RKO (cell line): ENCODE measurements at places on chromosomes 6 and 20.

- DNase-seq = no peak
Observed at GRCh38 chr6:56652994-56653393, 10.3 kb upstream of the DST start.

GRCh38 chr6:108779536-108780275, 68.5 kb upstream of the ARMC2 start:
- DNase-seq = no peak

GRCh38 chr6:36912586-36912985, 26.8 kb downstream of the C6orf89 start:
- no peak for DNase-seq

DNA sequence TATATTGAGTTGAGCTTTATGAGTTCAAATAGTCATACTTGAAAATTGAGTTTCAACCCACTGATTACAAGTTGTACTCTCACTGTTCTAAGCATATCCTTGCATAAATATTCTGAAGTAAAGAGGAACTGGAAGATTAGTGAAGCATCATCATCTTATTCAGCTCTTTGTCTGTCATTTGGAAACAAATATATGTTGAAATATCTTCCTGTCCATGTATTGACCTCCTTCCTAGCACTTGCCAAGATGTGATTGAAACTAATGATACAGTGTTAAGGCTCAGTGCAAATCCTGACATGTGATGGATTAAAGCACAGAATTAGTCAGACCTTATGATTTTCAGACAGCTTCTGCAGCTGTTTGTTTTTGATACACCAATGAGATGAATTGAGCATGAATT, 434.3 kb downstream of the TBC1D32 start:
- no peak for DNase-seq

DNA sequence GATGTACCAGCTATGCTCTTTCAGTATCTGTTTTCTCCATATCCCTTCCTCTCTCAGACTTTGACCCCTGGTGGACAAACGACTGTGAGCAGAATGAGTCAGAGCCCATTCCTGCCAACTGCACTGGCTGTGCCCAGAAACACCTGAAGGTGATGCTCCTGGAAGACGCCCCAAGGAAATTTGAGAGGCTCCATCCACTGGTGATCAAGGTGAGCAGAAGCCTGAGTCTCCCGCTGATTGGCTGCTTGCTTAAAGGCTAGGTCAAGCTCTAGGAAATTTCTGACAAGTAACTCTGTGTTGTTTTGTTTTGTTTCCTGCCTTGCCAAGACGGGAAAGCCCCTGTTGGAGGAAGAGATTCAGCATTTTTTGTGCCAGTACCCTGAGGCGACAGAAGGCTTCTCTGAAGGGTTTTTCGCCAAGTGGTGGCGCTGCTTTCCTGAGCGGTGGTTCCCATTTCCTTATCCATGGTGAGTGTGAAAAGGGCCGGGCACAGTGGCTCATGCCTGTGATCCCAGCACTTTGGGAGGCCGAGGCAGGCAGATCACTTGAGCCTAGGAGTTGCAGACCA, 28.6 kb downstream of the C6orf89 start:
- peak; percentile 41 for DNase-seq
